CD4-positive, alpha-beta T cell treated with Interleukin-6 at 100 ng/mL for 8 hours (primary cell): ENCODE measurements at places on chromosomes 11 and 22.

DNA sequence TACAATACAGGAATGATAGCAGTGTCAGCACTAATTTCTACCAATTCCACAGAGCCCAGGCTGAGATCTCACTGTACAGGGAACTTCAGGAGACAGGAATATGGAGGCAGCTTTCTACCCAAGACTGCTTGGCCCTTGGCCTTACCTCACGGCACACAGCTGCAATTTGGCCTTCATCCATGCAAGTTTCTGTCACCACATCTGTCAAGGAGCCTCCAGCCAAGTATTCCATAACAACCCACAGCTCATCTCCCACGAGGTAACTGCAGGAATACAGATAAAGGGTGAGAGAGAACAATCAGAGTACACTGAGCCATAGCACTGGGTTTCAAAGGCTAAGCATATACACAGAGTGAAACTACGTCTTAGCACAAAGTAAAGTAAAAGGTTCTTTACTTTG is 39.0 kb upstream of the GDPD4 start:
- DNase-seq, result no peak

- DNase-seq, result no peak
These were observed 14.4 kb downstream of the ETS1 start for GRCh38 chr11:128572965-128573364.

GRCh38 chr11:121414141-121414913 is 37.8 kb upstream of the SORL1 start:
- DNase-seq, result no peak

- DNase-seq, result no peak
These were observed 7.9 kb upstream of the ETS1 start for GRCh38 chr11:128595221-128595620.

DNA sequence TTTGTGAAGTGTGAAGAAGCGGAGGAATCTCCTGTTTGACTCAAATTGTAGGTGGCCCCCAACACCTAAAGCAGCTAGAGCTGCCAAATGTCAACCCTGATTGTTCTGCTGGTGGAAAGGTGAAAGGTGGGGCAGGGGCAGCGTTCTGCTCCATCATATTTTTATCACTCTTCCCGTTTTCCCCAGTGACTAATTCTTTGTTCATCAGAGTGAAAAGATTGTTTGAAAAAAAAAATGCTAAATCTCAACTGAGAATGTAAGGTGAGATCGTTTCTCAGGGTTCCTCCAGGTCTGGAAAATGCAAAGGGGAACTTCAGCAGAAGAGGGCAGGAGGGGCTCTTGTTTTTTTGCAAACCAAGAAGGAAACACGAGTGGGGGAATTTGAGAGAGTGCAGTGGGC is 137.7 kb downstream of the MN1 start:
- DNase-seq, result no peak

DNA sequence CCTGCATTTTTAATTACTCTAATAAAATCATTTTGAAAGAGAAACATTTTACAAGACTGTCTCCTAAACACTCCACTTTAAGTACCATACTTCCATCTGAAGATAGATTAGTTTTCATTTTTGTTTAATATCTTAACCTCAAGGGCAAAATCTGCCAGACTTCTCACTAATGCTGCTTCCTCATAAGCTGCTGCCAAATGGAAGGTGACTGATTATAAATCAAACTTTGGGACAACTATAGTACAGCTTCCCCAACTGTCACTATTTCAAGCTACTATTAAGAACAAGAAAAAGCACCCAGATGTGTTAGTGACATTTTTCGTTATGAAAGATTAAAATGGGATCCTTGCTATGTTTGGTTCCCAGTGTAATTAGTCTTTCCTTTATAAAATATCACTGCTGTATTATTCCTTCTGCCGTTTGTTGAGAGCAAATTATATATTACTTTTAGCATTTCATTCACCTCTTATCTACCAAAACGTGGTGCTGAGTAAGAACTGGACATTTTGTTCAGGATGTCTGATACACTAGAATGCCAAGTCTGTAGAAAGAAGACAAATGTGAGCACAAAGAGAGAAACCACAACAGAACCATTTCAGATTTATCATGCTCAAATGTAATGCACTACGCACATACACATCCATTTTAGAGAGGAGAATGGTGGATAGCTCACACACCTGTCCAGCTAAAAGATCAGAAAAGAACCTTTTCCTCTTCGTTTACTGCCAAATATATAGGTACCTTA is 312.2 kb upstream of the C11orf87 start:
- DNase-seq, result no peak
